ENCODE measurements at places on chromosomes 11 and 22.
A peak's percentile ranks its signal among the peaks of the same experiment; 100 is the strongest.

GRCh38 chr11:76626266-76626665 is 44.3 kb downstream of the LRRC32 start:
- no peak for DNase-seq

GRCh38 chr22:25382762-25383161 is 163.3 kb downstream of the CRYBB2 start:
- no peak for DNase-seq

GRCh38 chr11:46120346-46121300 is 631 bp downstream of the PHF21A start:
- peak; percentile 49 for DNase-seq

DNA sequence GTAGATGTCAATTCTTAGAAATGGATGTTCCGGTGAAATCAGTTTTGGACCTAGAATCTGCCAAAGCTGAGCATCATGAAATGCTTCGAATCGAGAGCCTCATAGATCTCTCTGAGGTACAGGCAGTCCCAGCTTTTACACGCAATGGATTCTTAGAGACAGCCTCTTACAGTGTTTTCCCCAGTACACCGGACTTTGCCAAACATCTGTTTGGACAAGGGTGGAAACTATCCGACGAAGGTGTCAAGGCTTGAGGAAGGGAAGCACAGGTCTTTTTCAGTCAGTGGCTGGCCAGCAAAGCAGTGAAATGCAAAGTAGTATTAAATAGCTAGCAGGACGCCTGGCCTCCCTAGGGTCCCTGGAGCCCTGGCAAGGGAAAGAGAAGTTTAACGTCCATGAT is 4.9 kb downstream of the GRK3 start:
- DNase-seq: no peak

- DNase-seq: no peak
Observed at GRCh38 chr22:45859231-45860161, 117.5 kb downstream of the WNT7B start.

DNA sequence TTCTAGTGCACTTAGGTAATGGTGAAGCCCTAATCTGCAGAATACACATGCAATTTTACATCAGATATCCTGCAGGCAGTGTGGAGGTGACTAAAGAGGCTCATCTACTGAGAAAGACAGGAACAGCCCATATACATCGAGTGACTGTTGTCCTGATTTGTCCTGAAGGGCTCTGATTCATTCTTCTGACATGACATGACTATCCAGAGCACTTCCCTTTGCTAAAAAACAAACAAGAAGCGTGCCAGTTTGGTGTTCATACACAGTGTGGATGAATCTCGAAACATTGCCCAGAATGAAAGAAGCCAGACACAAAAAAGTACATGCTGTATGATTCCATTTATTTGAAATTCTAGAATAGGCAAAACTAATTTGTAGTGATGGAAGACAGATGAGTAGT is 48.0 kb upstream of the AMPD3 start:
- DNase-seq: no peak

GRCh38 chr22:49321477-49322055 is 506.1 kb downstream of the BRD1 start:
- no peak for DNase-seq

DNA sequence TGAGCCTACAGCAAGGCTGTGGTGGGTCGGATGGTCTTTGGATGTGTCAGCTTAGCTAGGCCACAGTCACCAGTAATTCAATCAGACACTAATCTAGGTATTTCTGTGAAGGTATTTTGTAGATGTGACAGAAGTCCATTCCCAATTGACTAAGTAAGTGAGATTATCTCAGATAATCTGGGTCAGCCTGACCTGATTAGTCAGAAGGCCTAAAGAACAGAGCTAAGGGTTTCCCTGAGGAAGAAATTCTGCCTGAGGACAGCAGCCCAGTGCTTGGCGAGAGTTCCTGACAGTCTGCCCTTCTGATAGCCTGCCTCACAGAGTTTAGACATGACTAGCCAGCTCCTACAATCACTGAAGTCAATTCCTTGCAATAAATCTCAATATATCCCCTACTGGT is 28.7 kb downstream of the GUCD1 start:
- DNase-seq: no peak

- DNase-seq: no peak
Observed at GRCh38 chr11:122715548-122716440, 60.3 kb downstream of the UBASH3B start.

- no peak for DNase-seq
Observed at GRCh38 chr11:84398017-84398626, 1112.0 kb upstream of the CCDC90B start.

GRCh38 chr22:20523086-20523983 is 15.9 kb downstream of the MED15 start:
- no peak for DNase-seq

GRCh38 chr11:65058419-65059054 is at the start of gene NAALADL1:
Gene NAALADL1, minus strand, starts transcription at chr11:65058553. Its CDS starts 32 bp downstream, at chr11:65058521.
- no peak for DNase-seq

DNA sequence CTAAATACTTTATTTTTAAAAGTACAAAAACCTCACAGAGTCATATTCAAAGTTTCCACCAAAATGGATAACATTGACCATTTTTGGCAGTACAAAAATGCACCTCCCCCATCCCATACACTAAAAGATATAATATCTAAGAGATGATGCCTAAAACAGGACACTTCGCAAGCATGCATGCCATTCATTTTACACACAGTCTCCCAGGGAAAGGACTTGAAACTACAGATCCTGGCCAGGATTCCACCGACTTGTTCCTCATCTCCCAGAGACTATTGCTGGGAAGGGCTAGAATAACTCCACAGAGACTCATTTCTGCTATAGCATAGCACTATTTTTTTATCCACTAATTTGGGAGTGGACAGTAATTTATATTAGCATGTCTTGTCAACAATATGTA is 81.7 kb downstream of the MTNR1B start:
- no peak for DNase-seq

DNA sequence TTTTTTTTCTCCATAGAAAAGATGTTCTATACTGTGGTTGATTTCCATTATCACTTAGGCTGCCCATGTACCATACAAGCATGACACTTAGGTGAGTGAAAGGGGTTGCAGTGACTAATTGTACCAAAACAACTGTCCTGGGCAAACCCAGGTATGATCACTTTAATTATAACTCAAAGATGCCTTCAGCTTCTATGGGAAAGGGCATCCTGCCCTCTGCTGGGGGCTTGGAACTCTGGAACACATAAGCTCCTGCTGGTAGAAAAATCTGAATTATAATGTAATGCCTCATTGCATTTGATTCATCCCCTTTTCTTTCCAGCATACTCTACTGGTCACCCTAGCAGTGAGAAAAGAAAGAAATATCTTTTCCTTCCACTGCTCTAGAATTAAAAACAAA is 206.3 kb downstream of the DDX10 start:
- DNase-seq: no peak
